ENCODE measurements at places on chromosomes 3 and 15. TPM values are rescaled to one million over a fixed set of nuclear protein-coding genes. Genes with fewer than 3 reads are reported as not detected.

GRCh38 chr3:139671863-139672646 lies 5.7 kb downstream of the NMNAT3 start:
- no peak for DNase-seq

RHOA gene
- 271 TPM for total RNA-seq

DNA sequence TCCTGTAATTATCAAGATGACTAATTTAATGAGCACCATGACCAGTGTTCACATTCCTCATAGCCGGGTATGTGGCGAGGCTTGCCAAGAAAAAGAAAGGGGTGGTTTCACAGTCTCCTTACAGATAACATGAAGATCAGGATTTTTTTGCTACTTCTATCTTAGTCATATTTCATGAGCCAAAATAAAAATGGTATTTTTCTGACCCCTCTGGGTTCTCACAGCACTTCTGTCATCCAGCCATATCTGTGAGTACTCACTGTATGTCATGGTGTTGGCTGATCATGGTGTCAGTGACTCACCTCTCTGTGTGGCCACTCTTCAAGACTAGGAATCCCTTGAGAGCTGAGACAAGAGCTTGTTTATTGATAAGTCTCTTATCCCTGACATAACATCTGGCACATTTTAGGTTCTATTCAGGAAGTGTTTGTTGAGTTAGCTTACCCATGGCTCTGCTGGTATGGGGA lies 130.5 kb upstream of the LMCD1 start:
- DNase-seq, result no peak

DNA sequence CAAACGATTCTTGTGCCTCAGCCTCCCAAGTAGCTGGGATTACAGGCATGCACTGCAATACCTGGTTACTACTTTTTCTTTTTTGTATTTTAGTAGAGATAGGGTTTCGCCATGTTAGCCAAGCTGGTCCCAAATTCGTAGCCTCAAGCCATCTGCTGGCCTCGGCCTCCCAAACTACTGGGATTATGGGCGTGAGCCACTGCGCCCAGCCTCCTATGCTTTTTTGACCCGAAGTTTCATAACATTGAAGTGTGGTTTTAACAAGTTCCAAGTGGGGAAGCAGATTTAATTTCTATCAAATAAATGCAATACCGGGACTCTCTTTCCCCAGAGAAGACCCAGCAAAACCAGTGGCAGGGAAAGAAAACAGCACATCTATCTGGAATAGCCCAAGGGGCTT lies 13.7 kb downstream of the SH3BP5 start:
- DNase-seq, result no peak

Measured in CD8-positive, alpha-beta T cell (primary cell).